ENCODE measurements at places on chromosomes 3 and 15.

GRCh38 chr15:85722374-85723152, 72.2 kb downstream of the KLHL25 start:
- no peak for DNase-seq

DNA sequence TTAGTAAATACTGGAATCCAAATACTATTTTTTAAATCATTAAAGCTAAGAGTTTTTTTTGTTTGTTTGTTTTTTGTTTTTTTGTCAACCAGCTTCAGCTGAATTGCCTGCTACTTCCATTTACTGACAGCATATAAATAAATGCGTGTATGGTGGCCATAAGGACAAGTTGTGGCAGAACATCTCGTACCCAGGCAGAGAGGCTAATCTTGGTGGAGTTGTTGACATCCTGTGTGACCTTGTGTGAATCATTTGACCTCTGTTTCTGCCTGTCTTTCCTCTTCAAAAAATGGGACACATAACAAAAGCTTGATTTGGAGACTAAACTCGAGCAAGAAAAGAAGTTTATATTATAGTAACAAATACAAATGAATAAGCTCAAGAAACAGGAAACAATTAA, 734.2 kb downstream of the MCTP2 start:
- no peak for DNase-seq

GRCh38 chr3:53674582-53674981, 171.6 kb downstream of the CHDH start:
- DNase-seq = no peak

GRCh38 chr3:84965141-84965540, 6.4 kb downstream of the CADM2 start:
- peak; percentile 18 for DNase-seq

- no peak for DNase-seq
These were observed 15.2 kb downstream of the CDIN1 start for GRCh38 chr15:36594556-36595090.

GRCh38 chr3:95228416-95228815, 1165.6 kb downstream of the NSUN3 start:
- no peak for DNase-seq

- DNase-seq = no peak
These were observed 8.9 kb upstream of the ROPN1B start for GRCh38 chr3:125960066-125960424.

DNA sequence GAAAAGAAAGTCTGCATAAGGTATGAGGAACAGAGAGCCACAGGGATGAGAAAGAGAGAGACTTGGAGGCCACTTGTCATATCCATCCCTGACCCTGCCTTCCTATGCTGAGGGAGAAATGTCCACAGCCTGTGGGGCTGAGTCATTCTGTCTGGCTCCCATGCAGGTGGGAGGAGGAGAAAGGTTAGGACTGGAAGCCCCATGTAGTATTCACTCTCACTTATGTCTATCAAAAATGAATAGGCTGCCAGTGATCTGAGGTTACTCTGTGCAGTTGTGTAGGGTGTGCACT, 71.3 kb downstream of the RAB11A start:
- no peak for DNase-seq

GRCh38 chr15:50697109-50697797, 10.7 kb upstream of the TRPM7 start:
- no peak for DNase-seq

DNA sequence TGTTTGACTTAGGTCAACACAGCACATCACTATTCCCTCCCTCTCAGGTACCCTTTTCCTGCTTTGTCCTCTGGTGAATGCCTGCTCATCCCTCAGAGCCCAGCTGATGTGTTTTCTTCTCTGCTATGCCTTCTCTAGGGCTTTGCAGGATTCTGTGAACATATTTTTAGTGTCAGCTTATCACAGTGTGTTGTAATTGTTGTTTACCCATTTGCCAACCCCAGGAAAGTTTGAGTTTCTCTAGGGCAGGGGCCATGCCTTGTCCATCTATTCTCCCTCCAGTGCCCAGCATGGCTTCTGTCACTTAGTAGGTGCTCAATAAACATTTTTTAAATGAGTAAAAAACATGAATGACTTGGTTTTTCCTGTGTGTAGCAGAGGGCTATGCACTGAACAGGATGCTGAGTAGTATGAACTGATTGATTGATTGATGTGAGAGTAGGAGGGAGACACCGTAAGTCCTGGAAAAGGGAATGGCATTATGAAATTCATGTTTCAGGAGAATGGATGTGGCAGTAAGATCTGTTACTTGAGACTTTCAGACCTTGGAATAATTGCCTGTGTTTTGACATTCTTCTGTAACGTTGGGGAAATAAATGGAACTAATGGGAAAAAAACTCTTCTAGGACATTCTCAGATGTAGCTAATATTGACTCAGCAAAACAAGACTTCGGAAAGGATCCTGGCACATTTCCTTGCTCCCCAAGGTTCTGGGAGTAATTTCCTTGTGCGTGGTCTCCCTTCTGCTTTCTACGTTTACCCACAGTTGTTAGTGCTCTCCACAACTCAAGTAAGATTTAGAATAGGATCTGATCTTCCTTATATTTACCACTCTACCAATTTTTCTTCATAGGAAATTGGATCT, 267.3 kb upstream of the TBL1XR1 start:
- DNase-seq = no peak

DNA sequence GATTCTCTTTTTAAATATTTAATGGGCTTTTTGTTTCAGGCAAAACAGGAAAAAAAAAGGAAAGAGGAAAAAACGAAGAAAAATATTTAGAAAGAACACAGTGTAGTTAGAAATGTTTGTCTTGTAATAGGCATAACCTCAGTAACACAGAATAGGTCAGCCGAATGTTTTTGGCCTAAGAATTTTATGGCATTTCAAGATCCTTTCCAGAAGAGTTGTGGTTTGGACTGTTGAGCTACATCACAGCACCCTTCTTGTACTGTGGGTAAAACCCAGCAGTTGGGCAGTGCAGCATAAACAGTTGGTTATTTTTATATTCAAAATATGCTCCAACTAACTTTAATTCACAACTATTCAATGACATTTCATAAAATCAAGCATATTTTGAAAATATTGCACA, 474.4 kb upstream of the AGTR1 start:
- no peak for DNase-seq

DNA sequence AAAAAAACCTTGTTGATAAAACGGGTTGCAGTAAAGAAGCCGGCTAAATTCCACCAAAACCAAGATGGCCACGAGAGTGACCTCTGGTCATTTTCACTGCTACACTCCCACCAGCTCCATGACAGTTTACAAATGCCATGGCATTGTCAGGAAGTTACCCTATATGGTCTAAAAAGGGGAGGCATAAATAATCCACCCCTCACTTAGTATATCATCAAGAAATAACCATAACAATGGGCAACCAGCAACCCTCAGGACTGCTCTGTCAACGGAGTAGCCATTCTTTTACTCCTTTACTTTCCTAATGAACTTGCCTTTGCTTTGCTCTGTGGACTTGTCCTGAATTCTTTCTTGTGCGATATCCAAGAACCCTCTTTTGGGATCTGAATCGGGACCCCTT, 14.4 kb upstream of the CDC25A start:
- DNase-seq = no peak

GRCh38 chr15:25247407-25248038, 191.3 kb downstream of the UBE3A start:
- DNase-seq = no peak

GRCh38 chr3:37537914-37538691, 323.6 kb upstream of the CTDSPL start:
- DNase-seq = peak; percentile 24

DNA sequence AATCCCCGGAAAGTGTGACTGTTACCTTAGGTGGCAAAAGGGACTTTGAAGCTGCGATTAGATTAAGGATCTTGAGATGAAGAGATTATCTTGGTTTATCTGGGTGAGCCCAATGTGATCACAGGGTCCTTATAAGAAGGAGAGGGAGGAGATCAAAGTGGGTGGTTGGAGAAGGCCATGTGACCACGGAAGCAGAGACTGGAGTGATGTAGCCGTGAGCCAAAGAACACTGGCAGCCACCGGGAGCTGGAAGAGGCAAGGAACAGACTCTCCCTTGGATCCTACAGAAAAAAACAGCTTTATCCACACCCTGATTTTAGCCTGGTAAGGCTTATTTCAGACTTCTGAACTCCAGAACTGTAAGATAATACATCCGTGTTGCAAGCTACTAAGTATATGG, 29.9 kb downstream of the CRABP1 start:
- no peak for DNase-seq

GRCh38 chr3:189953551-189953950, 167.1 kb downstream of the P3H2 start:
- peak; percentile 51 for DNase-seq

DNA sequence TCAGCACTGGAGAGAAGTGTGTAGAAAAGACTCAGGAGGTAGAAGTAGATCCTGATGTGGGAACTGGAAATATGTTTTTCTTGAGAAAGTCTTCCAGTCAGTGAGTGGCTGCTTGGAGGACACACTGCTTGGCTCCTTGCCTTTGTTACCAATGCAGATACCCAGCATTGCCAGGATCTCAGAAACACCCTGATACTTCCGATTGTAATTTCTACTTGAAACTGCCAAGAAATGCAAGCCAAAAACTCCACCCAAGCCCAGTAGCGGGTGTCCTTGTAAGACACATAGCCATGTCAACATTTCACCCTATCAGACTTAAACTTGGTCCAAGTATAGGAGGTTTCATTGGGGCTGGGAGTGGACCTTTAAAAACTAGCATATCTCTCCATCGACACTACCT, 141.8 kb downstream of the ALDH1A2 start:
- DNase-seq = no peak

DNA sequence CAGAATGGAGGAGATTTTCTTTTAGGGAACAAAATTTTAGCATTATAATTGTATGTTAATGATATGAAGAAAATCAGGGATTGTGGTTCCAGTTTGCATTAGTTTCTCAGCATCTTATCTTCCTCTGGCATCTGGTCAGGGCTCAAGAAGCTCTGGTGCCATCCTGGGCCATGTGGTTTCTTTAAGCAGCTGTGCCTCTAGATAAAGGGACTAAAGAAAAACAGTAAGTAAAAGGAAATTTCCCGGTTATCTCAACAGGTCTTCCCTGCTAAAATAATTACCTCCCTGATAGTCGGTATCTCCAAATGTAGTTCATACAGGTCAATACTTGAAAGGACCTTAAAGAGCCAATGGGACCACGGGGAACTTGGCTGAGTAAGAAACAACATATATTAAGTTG, 375.1 kb upstream of the RBMS3 start:
- no peak for DNase-seq

DNA sequence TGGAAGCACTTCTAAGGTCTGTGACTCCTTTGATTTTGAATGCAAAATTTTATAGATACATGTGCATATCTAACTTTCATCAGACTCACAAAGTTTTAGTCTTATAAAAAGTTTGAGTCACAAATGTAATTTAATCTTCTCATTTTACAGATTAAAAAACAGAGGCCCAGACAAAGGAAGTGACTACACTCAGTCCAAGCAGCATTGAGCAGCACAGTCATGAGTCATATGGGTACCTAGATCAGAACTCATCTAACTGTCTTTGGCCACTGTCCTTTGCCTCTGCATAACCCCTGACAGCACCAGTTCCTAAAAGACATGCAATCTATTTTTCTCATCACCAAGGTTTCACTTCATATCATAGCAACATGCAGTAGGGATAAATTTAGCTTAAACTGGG, 210.7 kb upstream of the KCNH8 start:
- no peak for DNase-seq

- no peak for DNase-seq
These were observed 43.9 kb upstream of the ARL8B start for GRCh38 chr3:5078151-5078550.

DNA sequence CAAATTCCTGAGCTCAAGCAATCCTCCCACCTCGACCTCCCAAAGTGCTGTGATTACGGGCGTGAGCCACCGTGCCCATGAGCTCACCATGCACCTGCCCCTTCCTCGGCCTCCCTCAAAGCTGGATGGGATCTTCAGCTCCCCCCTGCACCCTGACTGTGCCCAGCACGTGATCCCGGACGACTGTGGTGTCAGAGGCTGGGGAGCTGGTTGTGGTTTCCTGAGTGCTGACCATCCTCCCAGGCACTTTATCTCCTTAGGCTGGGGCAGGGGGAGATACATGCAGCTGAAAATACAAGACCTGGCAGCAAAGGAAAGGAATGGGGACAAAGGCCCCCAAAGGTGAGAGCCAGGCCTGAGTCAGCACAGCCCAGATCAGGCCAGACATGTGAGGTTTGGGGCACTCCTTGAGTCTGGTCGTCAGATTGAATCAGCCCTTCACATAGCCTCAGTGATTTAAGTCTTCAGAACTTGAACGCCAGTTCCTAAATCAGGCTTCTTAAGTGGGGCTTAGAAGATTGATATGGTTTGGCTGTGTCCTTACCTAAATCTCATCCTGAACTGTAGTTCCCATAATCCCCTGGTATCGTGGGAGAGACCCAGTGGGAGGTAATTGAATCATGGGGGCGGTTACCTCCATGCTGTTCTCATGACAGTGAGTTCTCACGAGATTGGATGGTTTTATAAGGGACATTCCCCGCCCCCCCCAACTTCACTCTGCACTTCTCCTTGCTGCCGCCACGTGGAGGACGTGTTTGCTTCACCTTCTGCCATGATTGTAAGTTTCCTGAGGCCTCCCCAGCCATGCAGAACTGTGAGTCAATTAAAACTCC, 35.8 kb downstream of the PRKCD start:
- DNase-seq = peak; percentile 72

GRCh38 chr3:52783211-52783555, 5.8 kb downstream of the ITIH1 start:
- DNase-seq = no peak

GRCh38 chr3:165643425-165643824, 193.8 kb downstream of the BCHE start:
- peak; percentile 87 for DNase-seq

DNA sequence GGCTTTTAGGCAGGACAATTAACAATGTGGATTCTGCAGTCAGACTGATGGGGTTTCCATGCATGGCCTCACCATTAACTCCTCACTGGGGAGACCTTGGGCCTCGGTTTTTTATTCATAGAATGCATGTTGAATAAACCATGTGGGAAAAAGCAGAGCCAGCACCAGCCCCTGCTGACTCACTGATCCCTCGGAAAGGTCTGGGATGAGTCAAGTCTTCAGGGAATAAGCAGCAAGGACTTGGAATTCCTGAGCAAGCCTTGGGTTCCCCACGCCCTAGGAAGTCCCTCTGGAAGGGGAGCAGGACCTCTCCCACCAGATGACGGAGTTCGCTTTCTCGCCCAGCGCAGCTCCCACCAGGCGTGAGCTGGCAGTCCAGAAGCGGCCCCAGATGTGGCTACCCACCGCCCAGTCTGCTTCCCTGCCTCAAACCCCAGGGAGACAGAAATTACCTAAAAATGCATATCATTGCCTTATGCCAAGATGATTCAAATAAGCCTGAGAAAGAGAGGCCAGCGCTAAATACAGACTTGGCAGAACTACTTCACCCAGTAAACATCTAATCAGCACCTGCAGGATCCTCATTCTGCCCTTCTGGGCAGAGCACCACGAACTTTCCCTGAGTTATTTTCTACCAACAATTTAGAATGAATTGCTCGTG, 45.4 kb downstream of the BTD start:
- peak; percentile 99 for DNase-seq

- no peak for DNase-seq
These were observed 565 bp downstream of the CIB2 start for GRCh38 chr15:78130466-78131294.

DNA sequence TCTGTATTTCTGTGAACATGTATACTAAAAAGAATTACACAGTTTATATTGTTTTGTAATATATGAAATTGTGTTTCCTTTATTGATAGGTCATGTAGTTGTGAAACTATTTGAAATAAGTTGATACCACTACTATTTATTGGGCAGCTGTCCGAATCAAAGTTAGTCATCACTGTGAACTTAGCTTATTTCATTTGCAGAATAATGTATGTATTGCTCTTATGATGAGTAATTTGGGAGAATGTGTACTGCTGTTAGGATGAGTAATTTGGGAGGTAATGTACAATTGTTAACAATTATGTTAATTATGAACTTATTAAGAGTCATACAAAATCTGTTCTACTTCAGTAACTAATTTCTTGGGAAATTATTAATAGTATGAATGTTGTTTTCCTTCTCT, 22.2 kb downstream of the FXR1 start:
- peak; percentile 3 for DNase-seq

All from fibroblast of skin of right quadriceps (primary cell).